Tibial nerve (tissue), 4 donors: ENCODE measurements at places on chromosomes 3 and 15. TPM values are rescaled to one million over a fixed set of nuclear protein-coding genes. Genes with fewer than 3 reads are reported as not detected.
A peak's percentile ranks its signal among the peaks of the same experiment; 100 is the strongest.

DNA sequence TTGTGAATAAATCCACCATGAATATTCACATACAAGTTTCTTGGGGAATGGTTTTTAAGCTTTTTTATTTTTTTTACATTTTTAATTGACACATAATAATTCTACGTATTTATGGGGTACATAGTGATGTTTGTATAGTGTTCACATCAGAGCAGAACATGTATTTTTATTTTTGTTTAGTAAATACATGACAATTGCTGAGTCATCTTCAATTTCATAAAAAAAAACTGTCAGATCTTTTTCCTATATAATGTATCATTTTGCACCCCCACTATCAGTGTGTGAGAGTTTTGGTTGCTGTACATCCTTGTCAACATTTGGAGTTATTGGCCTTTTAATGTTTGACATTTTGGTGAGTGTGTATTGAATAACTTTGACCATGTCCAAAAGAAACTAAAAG lies 39.9 kb upstream of the FILIP1L start:
- DNase-seq, result no peak

The DAZL gene
- not detected for total RNA-seq

The ERICH6 gene
- not detected for total RNA-seq

GRCh38 chr3:126394179-126394976 lies at the start of gene CFAP100:
Gene CFAP100, plus strand, starts transcription at chr3:126394909. Its CDS starts 1,092 bp downstream, at chr3:126396001.
- peak; percentile 35 for DNase-seq

DNA sequence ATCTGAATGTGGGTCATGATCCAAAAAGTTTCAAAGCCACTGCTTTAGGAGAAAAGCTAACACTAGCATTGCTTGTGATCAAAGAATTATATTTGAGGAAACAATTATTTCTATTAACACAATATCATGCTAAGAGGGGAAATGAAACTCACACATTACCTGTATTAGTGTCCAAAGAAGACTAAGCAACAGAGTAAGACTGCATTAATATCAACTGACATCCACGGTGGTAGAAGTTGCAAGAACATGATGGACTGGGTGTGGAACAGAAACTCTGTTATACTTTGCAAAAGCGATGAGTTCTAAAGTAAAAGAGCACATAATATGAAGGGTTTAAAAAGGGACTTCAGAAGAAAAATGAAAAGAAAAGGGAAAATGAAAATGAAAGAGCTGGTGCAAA lies 648.3 kb upstream of the NECTIN3 start:
- no peak for DNase-seq
